ENCODE measurements at places on chromosomes 4 and X.
A peak's percentile ranks its signal among the peaks of the same experiment; 100 is the strongest.

GRCh38 chrX:80812176-80812575 is 2.5 kb upstream of the BRWD3 start:
- DNase-seq, result no peak

DNA sequence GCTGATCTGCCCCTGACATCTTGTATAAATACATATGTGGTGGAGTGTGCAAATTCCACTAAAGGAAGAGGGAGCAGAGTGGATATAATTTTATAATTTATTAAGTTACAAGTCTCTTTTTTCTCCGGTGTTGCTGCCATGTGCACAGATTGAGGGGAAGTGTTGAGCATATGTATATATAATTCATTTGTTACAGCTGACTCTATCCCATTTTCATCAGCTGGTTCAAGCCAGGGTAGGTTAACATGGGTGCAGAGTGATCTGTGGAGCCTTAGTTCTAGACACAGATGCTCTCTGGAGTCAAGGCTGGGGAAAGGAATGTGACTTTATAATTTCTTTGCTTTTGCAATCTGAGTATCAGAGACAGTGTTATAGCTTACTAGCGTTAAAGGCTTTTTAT is 103.5 kb downstream of the WWC2 start:
- no peak for DNase-seq

DNA sequence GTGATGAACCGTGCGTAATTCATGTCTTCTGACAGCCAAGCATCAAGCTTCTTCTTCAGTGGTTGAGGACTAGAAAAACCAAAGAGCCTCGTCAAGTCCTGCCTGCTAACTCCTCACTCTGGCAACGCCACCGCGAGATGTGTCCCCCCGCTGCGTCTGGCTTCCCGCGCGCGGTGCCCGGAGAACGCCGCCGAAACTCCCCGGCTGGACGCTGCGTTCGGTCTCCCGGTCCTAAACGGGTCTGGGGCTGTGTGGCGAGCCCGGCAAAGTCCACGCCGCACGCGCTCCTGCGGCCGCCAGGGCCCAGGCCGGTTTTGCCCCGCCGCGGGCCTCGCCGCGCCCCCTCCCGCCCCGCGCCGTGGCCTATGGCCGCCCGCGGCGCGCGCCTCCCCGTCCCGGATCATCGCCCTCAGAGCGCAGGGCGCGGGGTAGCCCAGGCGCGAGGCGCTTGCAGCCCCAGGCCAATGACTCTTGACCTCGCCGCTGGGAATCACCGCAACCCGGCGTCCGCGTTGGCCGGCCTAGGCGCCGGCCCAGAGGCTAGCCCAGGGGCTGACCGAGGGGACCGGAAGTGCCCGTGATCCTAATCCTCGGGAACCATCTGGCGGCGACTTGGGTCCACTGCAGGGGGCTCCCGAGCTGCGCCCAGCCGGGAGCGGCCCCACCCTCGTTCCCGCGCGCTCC is at the start of gene AADAT:
Gene AADAT, minus strand, starts transcription at position 289 of the 684 bp plus-strand sequence. Its CDS starts 266 bp downstream, at position 23.
- peak; percentile 66 for DNase-seq

DNA sequence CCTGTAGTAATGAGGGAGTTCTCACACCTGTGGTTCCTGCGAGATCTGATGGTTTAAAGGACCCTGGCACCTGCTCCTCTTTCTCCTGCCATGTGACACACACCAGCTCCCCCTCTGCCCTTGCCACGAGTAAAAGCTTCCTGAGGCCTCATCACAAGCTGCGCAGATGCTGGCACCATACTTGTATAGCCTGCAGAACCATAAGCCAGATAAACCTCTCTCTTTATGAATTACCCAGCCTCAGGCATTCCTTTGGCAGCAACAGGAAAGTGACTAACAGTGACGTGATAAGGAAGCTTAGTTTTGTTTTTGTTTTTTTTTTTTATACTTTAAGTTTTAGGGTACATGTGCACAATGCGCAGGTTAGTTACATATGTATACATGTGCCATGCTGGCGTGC is 130.9 kb downstream of the AFAP1 start:
- DNase-seq, result no peak

DNA sequence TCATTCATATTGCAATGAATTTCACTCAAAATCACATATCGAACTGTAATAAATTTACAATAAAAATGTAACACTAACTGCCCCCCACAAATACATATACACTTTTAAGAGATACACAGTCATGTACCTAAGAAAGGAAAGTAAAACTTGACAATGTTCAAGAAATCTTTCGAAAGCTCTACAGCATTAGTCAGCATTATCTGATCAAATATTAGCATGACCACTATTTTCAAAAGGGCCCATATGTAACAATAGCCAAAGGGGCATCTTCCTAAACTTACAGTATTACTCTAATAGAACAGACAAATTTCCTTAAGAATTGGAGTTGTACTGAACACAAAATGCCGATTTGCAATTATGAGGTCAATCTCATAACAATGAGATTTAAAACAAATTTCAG is 51.8 kb downstream of the STX18 start:
- no peak for DNase-seq

DNA sequence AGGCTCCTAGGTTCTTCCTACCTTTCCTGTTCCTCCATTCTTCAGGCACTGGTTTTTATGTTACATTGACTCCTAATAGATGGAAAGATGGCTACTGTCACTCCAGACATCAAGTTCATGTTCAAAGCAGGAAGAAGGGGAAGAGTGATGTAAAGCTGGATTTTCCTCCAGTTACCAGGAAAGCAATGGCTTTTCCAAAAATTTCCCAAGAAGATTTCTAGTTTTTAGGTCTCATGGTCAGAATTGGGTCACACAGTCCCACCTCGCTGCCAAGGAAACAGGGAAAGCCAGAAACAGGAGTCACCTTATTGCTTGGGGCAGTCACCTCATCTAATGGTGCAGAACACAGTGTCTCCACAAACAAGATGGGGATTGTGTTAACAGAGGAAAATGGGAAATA is 21.5 kb downstream of the RXFP1 start:
- no peak for DNase-seq

GRCh38 chr4:67910585-67910905 is 26.7 kb upstream of the TMPRSS11D start:
- no peak for DNase-seq

- no peak for DNase-seq
These were observed 6.7 kb downstream of the MYL5 start for GRCh38 chr4:680928-681645.

DNA sequence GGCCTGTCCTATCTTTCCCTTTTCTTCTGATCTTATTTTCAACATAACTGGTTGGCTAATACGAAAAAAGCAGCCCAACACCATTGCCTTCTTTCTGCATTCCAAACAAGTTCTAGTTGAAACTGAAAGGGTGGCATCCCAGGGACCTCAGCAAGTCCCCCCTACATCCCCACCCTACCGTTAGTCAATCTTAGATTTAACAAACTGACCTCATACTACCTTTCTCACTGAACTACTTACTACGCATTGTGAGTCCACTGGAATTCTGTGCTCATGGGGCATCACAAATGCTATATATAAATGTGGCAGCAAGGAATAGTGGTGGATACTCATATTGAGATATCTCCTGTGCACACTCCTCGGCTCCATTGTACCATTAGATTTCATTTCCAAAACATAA is 33.1 kb upstream of the FGF5 start:
- no peak for DNase-seq

Measured in SHP77 treated with DMSO at 0.1 percent for 48 hours (cell line).